Suppressor macrophage treated with lipopolysaccharide for 1 hour (primary cell): ENCODE measurements at places on chromosomes 16 and 17.
A peak's percentile ranks its signal among the peaks of the same experiment; 100 is the strongest.

GRCh38 chr17:40473573-40474365 is 27.7 kb downstream of the TNS4 start:
- DNase-seq: no peak

GRCh38 chr16:68286153-68287074 is 22.1 kb downstream of the SLC7A6 start:
- DNase-seq: peak; percentile 37

- no peak for DNase-seq
These were observed 46.9 kb downstream of the TK2 start for GRCh38 chr16:66503030-66503429.

DNA sequence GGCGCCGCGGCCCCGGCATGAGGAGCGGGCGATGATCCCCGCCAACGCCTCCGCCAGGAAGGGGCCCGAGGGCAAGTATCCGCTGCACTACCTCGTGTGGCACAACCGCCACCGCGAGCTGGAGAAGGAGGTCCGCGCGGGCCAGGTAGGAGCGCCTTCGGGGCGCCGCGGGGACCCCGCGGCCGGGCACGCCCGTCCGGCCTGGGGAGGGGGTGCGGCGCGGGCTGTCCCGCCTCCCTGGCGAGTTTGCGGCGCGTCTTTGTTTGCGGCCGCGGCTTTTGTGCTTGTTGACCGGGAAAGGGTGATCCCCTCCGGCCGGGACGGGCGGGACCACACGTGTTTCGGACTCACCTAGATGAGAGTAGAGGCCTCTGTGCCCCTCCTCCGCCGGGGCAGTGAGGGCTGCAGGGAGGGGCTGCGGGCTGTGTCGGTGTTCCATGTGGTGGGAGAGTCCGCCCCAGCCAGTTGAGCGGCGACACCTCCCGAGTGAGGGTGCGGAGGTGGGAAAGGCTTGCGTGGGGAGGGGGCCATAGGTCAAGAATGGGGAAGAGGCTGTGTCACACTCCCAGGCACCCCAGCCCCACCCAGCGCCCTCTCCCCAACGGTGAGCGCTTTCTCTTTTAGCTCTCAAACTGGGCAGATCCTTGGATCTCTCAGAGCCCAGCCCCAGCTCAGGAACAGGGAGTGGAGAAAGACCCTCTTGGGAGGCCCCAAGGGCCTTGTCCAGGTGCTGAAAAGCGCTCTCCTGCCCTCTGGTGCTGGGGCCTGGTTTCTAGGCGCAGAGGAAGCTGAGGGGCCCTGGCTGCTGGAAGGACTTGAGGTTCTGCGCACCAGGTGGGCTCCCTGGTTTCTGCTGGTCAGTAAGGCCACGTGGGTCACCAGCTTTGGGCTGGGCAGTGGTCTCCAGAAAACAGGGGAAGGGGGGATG is 923 bp downstream of the ANKRD13B start:
- DNase-seq: no peak

GRCh38 chr16:53821487-53821886 is 117.5 kb downstream of the FTO start:
- no peak for DNase-seq

- peak; percentile 7 for DNase-seq
These were observed 25.0 kb upstream of the TMEM97 start for GRCh38 chr17:28293994-28294393.

DNA sequence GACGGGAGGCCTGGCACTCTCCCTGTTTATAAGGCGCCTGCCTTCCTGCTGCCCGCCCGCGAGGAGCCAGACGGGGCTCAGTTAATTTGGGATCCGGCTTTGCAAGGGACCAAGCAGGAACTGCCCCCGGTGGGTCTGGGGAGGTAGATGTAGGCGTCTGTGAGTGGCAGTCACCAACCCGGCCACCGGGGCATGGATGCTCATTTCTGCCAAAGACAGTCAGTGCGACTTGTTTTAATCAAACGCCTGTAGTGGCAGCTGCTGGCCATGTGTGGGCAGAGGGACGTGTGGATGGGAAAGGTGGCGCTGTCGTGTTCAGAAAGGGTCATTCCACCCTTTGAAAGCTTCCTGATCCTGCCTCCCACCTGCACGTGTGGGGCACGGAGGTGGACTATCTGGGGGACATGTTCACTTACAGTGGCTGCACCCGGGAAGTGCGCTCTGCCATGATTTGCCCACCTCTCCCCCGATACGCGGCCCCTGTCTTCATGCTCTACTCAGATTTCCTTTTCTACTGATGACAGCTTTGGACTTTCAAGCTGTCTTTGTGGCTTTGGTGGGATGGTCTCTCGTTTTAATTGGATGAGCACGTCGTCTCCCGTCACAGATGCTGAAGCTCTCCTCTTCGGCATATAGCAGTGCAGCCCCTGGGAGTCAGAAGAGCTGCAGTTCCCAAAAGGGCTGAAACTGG is 60.3 kb upstream of the CIBAR2 start:
- DNase-seq: peak; percentile 34

DNA sequence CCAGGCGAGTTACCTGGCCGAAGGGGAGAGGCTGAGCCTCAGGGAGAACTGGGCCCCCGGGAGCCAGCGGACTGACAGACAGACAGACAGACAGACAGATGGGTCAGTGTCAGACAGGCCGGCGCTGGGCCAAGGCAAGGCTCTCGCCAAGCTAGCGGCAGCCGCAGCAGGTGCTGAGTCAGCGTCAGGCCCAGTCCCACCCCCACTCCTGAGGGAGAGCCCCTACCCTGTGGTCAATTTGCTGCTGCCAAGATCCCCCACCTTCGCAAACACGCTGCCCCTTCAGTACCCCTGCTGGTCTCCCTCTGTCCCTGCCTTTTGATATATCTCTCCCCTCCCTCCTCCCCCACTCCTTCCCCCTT is 1.5 kb downstream of the FGF11 start:
- peak; percentile 72 for DNase-seq

DNA sequence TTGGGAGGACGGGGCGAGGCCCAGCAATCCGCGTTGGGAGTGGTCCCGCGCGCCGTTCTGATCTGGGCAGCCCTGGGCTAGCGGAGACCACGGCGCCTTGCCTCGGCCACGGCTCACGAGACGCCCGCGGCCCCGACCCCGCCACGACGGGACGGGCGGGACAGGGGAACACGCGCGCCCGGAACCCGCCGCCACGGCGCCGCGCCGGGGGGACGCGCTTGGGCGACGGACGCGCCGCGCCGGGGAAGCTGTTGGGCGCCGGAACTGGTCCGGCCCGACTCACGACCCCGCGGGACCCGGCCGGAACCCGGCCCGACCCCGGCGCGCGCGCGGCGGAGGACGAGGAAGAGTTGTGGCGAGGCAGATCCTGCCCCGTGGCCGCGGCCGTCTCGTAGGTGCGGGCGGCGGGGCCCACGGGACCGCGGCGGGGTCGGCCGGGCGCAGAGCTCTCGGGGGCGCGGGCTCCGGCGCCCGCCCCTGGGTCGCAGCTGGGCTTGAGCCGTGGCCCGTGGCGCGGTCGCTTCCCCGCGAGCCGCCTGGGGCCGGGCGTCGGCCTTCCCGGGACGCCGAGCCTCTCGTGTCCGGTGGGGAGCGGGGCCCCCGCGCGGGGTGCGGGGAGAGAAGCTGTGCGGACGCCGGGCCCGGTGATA is at the start of gene ACSF3:
Gene ACSF3, plus strand, starts transcription at position 251 of the 650 bp plus-strand sequence. CDS start 6,830 bp downstream, outside the sequence.
- DNase-seq: peak; percentile 72

DNA sequence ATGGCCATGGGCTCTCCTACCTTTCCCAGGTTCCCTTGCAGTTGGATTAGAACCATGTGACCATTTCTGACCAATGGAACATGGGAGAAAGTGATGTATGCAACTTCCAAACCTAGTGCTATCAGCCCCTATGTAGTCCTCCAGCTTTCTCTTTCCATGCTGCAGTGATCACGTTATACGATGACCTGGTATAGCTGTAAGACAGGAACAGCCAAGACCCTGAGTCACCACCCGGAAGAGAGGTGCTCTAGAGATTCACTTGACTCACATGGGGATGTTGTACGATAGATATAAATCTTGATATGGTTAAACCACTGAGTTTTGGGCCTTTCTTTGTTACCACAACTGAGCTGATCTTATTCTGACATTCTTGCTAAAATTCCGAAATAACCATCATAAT is 65.1 kb downstream of the NOG start:
- no peak for DNase-seq

DNA sequence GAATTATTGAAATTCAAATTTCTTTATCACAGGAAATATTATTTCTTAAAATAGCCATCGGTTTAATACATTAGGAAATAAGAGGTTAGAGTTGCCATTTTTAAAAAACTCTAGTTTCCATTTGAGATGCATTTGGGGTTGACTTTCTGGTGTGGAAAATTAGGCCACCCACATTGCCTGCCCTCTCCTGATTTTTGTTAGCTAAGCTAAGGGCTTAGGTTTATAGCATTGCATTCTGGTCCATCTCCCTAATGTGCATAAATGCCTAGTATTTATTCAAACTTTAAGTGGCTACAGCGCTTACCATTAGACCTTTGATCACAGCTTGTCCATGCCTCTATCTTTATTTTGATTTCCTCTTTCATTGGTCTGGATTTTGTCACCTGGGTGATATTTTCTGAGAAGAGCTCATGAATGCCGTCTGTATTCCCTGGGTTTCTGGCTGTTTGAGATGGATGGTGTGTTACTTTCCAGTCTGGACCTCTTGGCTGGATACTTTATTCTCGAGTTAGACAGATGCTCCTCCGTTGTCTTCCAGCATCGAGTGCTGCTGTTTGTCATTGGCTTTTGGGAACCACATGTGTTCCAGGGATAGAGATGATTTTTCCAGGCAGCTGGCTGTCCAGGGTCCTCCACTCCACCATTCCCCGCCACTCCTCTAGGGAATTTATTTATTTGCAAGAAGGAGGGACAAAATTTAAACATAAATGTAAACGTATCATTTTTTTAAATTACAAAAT is 120.3 kb downstream of the KATNIP start:
- DNase-seq: no peak

DNA sequence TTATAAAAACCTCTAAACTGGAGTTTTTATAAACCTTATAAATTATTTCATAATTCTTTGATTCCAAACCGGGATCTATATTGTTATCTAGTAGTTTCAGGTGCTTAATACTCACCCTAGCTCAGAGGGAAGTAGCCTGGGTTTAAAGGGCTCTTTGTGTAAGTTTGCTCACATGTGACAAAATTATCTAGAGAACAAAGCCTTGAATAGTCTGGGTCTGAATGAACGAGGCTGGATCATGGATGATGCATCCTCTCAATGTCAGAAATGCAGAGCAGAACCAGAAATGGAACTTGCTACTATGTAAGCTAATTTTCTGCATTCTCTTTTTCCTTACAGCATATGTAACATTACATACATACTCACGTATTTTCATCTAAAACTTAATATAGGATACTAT is 103.9 kb upstream of the NETO2 start:
- no peak for DNase-seq

- DNase-seq: no peak
These were observed 882 bp upstream of the TOX3 start for GRCh38 chr16:52547834-52548215.

GRCh38 chr16:13936596-13937081 is 16.7 kb downstream of the ERCC4 start:
- DNase-seq: peak; percentile 47

DNA sequence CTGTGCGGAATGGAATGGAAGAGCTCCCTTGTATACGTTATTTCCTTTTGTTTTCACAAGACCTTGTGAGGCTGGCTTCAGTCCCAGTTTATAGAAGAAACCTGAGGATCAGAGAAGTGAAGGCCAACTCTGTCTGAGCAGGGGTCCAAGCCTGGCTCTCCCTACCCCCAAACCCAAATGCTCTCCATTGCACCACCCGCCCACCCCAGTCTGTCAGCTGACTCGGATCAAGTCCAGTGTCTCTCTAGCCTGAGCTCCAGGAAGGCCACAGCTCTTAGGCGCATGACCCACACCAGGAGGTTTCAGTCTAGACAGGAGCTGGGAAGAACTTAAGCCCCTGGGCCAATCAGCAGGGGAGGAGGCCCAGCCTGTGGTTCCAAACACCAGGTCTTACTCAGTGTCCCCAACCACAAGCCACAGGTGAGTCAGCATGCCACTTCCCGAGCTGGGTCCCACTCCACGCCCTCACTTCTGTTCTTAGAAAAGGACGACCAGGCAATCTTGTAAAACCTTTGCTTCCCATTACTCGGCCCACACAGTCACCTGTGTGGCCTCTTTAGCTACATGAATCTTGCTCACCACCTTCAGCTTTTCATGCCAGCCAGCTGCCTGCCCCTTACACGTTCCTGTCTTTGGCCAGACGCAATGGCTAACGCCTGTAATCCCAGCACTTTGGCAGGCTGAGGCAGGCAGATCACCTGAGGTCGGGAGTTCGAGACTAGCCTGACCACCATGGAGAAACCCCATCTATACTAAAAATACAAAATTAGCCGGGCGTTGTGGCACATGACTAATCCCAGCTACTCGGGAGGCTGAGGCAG is 27.8 kb downstream of the TK2 start:
- peak; percentile 84 for DNase-seq

- DNase-seq: no peak
These were observed 39.9 kb upstream of the IRX6 start for GRCh38 chr16:55283812-55284717.

- no peak for DNase-seq
These were observed 345.4 kb downstream of the SOX9 start for GRCh38 chr17:72466199-72466598.

GRCh38 chr17:42878123-42878880 is 22.3 kb upstream of the G6PC1 start:
- DNase-seq: no peak

DNA sequence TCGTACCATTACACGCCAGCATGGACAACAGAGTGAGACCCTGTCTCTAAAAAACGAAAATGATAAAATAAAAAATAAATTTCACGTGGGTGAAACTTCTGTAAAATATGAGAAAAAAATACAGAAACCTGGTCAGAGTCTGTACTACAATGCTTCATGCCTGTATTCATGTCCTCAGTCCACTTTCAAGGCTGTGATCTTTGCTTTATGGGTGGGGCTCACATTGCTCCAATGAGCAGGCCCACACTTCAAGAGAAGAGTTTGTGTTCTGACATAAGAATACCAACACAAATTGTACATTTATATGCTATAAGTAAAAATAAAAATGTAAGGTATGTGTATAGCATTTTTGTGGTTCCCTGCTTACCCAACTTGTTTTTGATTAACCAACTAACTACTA is 32.2 kb upstream of the ABCA3 start:
- no peak for DNase-seq

GRCh38 chr16:68257251-68257905 is 6.9 kb upstream of the SLC7A6 start:
- DNase-seq: peak; percentile 52

DNA sequence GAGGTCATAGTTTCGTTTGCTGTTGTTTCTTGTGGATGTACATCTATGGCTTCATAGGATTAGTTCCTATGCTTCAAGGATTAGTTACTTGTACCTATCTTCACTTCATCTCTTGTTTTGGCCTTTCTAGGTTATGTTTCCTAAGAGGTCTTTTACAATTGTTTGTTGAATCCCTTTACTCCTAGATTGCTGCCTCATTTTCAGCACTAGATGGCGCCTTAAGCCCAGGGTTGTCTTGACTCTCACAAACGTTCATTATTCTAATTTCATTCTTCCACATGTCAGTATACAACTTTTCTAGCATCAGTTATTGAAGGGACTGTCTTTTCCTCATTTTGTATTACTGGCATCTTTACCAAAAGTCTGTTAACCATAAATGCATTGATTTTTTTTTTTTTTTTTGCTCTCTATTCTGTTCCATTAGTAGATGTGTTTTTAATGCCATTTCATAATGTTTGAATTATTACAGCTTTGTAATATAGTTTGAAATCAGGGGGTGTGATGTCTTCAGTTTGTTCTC is 45.0 kb upstream of the NACA2 start:
- peak; percentile 80 for DNase-seq

- no peak for DNase-seq
These were observed 12.0 kb downstream of the DGKE start for GRCh38 chr17:56845934-56846333.
